Uterus (tissue), 4 donors: ENCODE measurements at places on chromosomes 5 and 9. TPM values are rescaled to one million over a fixed set of nuclear protein-coding genes. Genes with fewer than 3 reads are reported as not detected.

GRCh38 chr5:9344751-9345240 lies 201.1 kb downstream of the SEMA5A start:
- DNase-seq, result no peak

DNA sequence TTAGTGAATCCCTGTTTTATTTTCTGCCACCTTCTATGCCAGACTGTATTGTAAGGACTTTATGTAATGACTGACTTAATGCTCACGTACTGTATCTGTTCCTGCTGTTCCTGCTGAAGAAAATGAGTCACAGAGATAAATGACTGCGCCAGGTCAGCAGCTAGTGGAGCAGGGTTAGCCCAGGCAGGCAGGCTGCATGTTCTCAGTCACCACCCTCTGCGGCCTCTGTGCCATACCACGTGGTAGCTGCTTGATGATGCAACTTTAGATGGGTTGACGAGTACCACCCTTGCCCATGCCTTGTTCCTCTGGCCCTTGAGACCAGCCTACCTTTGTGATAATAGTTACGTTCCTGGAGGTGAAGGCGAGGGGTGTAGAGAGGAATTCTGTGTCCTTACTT lies 161.9 kb downstream of the TRIO start:
- no peak for DNase-seq

GRCh38 chr5:39598661-39599248 lies 174.0 kb upstream of the DAB2 start:
- no peak for DNase-seq

- DNase-seq, result no peak
Measured at GRCh38 chr9:25964239-25964638, 286.0 kb upstream of the TUSC1 start.

The FGF1 gene
- not detected for total RNA-seq

The ATOSB gene
- 0.51 TPM for total RNA-seq
